ENCODE measurements at places on chromosomes 2 and 18.

DNA sequence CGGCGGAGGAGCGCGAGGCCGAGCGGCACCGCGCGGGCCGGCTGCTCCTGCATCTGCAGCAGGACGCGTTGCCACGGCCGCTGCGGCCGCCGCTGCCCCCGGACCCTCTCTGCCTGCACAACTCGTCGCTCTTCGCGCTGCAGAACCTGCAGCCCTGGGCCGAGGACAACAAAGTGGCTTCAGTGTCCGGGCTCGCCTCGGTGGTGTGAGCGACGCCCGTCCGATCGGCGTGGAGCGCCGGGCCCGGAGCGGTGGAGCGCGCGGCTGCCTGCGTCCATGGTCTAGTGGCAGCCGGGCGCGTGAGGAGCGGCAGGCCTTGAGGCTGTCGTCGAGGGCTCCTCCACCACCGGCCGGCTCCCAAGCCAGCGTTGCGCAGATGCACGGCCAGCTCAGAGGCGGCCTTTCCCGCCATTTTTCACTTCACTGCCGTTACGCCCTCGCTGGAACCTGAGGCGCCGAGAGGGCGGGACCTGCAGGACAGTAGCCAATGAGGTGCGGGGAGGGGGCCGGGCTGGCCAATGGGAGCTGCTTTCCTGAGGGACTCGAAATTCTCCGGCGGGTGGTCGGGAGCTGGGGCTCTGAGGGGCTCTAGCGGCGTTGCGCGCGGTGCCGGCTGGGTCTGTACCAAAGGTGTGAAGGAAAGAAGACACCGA lies 1.9 kb downstream of the TLX2 start:
- DNase-seq, result peak; percentile 30

DNA sequence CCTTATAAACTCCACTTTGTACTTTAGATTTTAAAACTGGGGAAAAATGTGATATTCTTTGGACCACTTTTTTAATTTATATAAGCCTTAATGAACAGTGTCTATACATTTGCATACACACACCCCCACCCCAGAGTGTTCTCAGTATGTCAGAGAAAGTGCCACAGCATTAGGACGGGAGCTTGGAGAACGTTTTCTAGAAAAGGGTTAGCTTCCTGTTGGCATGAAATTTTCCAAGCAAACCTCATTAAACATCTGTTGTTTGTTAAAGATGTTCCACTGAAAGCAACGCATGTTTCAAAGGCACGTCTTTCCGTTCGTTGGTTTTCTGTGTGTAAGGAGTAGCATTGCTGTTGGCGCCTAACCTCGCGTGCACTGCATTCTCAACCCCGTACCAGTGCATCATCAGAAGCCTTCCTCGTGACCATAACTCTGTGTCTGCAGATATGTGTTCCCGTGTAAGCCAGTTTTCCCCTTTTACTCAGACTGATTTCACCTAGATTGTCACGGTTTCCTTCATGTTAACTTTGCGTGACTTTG lies 228.5 kb downstream of the ALPK2 start:
- DNase-seq, result no peak

GRCh38 chr2:16069933-16070647 lies 129.7 kb downstream of the MYCN start:
- no peak for DNase-seq

GRCh38 chr2:58054264-58054663 lies 7.7 kb downstream of the VRK2 start:
- DNase-seq, result no peak

- DNase-seq, result no peak
Measured at GRCh38 chr2:3603536-3604206, 8.8 kb downstream of the COLEC11 start.

DNA sequence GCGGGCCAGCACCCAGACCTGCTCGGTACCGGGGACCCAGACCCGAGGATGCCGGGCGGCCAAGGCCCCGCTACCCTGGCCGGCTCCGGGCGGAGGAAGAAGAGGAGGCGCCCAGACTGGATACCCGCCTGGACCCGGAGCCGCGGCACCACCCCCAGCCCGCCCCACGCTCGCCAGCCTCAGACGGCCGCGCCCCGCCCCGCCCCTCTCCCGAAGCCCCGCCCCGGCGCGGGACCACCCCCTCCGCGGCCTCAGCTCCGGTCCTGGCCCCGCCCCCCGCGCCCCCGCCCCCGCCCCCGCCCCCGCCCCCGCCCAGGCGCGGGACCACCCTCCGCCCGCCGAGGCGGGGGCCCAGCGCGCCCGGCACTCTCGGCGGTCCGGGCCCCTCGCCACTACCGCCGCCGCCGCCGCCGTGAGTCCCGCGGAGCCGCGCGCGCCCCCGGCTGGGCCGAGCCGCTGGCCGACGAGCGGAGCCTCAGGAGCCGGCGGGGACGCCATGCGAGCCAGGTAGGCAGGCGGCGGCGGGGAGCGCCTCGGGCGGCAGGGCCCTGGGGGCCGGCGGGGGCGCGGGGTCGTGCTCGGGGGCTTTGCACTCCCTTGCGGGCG lies at the start of gene SH3BP4:
SH3BP4 (plus strand) TSS at position 354 of the 606 bp plus-strand sequence. CDS start 82,986 bp downstream, outside the sequence.
- no peak for DNase-seq

DNA sequence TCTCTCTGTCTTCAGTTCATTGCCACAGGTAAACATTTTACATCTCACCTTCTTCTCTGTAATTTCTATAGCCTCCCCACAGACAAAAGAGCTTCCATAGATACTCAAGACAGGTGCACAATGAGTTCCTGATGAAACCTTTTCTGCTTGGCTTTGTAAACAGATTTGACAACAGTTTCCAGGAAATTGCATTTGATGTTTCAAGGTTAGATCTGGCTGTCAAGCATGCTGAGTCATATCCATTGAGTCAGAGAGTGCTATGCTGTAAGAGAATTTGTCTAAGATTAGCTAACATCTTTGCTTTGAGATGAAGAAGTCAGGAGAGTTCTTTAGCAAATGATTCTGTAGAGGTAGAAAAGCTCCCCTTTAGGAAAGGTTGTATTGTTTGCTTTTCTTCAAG lies 40.6 kb upstream of the MAP2 start:
- DNase-seq, result no peak

DNA sequence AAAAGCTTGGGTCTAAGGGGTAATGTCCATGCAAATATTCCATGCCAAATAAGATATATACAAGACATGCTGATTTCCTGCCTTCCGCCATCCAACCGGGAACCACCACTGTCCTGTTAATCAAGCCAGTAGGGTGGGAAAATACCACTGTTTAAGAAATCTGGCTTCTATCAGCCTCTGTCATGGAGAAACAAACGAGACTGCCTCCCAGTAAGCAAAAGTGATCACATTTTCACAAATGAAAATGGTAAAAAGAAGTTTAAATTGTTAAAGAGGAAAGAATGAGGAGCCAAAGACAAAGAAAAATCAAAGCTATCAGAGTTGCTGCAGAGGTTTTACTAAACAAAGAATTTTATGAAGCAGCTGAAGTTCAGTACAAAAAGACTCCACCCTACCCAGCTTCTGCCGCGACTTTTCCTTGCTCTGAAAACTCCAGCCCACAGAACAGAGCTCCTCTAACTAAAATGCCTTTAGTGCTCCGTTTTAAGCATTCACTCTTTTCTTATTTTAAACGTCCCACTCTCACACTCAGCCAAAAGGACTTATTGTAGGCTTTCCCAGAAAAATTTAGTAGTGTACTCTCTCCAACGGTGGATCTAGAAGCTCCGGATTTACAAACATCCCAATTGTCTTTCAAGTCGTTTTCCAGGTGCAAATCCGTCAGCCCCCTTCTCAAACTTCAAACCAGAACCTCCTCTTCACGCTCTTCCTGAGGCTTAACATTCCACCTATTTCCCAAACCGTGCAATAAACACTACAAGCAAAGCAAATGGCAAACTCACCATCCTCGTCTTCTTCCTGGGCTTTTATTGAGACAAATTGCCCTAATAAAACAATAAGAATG lies 613 bp downstream of the COL5A2 start:
- no peak for DNase-seq

DNA sequence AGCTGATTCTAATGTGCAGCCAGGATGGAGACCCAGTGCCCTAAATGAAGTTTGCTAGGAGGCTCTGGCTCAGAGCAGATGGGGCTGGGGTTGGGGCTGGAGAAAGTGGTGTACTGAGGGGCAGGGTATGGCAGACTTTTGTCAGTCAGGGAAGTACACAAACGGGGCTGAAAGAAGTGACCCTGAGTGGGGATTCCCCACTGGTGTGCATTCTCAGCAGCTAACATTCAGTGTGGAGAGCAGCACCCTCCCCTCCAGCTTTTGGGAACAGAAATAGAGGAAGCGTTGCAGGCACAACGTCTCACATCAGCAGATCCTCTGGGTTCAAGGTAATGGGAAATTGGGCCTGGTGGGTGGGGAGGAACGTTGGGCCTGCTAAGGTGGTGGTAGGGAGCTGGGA lies 89.1 kb upstream of the GCFC2 start:
- DNase-seq, result no peak

- DNase-seq, result no peak
Measured at GRCh38 chr18:39960550-39960949, 1994.5 kb upstream of the PIK3C3 start.

DNA sequence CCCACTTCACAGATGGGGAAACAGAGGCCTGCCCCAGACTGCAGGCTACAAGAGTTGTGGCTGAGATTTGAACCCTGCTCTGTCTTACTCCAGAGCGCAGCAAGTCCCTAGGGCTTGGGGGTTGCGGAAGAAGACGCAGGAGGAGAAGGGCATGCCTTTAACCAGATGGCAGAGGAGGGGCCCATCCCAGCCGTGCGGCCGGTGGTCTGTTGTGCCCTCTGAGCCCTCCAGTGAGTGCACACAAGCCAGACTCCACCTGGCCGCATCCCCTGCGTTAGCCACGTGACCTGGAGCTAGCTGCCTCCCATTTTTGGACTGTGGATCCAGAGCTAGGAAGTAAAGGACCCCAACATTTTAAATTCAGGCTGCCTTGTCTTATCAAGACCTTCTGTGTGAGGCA lies 2.8 kb downstream of the KCNIP3 start:
- no peak for DNase-seq

GRCh38 chr18:44853430-44853829 lies 172.7 kb downstream of the SETBP1 start:
- DNase-seq, result no peak

- DNase-seq, result no peak
Measured at GRCh38 chr2:157627594-157628476, 829 bp downstream of the ACVR1C start.

- DNase-seq, result no peak
Measured at GRCh38 chr2:25044990-25045389, 3.1 kb downstream of the EFR3B start.

- no peak for DNase-seq
Measured at GRCh38 chr2:63438181-63438580, 150.1 kb downstream of the WDPCP start.

DNA sequence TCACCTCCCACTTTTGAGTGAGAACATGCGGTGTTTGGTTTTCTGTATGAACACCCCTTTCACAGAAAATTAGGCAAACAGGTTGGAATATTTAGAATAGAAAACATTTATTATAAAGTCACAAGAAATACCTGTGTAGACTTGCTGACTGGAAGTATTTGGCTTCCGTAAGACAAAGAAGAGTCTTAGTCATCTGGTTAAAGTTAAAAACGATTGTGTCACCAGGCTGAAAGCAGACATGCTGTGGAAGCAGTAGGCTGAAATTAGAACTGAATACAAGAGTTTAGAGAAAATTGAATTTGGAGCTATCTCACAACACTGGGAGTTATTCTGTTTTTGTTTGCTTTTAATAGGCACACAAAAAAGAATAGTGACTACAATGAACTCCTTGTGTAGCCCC lies 16.2 kb upstream of the CLASP1 start:
- no peak for DNase-seq

- no peak for DNase-seq
Measured at GRCh38 chr2:74441690-74442482, at the start of gene RTKN. TSS of gene RTKN (minus strand) at chr2:74441937. CDS start at chr2:74441816, 121 bp downstream.

DNA sequence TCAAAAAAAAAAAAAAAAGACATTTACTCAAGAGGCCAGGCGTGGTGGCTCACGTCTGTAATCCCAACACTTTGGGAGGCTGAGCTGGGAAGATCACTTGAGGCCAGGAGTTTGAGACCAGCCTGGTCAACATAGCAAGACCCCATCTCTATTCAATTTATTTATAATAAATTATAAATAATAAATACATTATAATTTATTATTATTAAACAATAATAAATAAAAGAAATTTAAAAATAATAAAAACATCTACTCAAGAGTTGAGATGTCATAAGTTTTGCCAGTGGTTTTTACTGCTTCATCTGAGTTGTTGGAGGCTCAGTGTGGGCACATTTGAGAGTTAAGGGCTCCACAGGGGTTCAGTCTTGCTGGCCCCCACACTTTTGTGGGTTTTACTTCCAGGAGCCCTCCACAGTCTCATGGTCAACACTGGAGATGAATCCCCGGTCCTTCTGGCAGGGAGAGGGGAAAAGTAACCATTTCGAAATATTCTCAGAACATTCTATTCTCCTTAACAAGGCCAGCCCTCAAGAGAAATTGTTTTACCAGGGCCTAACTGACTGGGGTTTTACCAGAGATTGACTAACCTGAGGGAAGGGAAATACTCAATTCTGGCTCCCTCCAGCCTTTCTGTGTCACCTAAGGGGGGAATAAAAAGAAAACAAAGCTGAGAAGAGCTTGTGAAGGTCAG lies 51.6 kb upstream of the NCOA1 start:
- DNase-seq, result no peak

DNA sequence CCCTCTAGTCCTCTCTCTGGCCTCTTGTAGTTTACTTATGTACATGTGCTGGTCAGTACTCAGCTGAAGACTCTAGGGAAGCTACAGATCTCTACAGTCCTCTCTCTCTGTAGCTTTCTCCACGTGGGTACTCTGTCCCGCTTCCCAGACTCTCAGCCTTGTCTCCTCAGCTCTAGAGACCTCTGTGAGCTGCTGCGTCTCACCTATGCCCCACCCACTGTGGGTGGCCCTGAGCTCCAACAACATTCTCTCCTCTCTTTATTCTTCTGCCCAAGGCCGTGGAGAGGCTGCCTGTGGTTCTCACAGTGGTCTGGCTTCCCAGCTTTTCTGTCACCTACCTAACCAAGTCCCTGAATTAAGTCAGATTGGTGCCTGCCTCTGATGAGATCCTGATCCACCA lies 33.4 kb downstream of the MFSD6 start:
- DNase-seq, result no peak

DNA sequence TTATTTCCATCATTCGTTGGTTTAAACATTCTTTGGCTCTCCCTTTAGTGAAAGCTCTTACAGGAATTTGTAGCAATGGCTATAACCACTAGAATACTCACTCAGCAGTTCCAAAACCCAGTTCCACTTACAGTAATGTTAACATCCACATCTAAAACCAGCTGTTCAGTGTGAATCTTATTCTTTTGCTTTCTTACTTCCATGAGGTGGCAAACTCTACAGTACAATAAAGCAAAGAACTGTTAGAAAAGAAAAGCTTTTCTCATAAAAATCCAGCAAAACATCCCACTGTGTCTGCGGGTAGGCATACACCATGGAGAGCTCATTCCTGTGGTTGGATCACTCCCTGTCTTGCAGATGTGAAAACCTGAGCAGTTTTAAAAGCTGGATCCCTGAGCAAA lies 147.1 kb downstream of the ARHGAP28 start:
- DNase-seq, result no peak

GRCh38 chr2:194822657-194823056 lies 834.4 kb upstream of the SLC39A10 start:
- DNase-seq, result no peak
